ENCODE measurements at places on chromosomes 16 and 17. TPM values are rescaled to one million over a fixed set of nuclear protein-coding genes. Genes with fewer than 3 reads are reported as not detected.

DNA sequence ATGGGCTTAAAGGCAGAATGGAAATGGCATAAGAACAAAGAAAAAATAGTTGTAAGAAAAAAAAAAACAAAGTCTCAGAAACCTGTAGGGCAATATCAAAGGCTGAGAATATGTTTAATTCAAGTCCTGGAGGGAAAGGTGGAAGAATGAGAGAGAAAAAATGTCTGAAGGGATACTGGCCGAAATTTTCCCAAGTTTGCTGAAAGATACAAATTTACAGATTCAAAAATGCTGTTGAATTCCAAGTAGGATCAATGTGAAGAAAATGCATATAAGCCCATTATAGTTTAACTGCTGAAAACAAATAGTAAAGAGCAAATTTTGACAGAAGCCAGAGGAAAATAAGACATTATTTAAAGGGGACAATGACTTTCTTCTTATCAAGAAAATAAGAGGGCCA lies 6.6 kb upstream of the USP22 start:
- H3K4me1 ChIP-seq, result no peaks in the 10 kb centered on the region
- no peaks in the 10 kb centered on the region for H3K36me3 ChIP-seq
- H3K4me3 ChIP-seq, result no peak overlapping the region

- no peak overlapping the region for H3K4me3 ChIP-seq
- H3K27me3 ChIP-seq, result no peaks in the 10 kb centered on the region
- DNase-seq, result no peak
Observed at GRCh38 chr17:61392679-61393078, 7.0 kb upstream of the TBX2 start.

- peak overlapping the region; percentile 91 for H3K4me3 ChIP-seq
- DNase-seq, result no peak
- peaks cover 29% of the 10 kb centered on the region for H3K36me3 ChIP-seq
- no peaks in the 10 kb centered on the region for H3K27me3 ChIP-seq
- H3K4me1 ChIP-seq, result peaks cover 15% of the 10 kb centered on the region
Observed at GRCh38 chr16:1308036-1308976, 1.1 kb upstream of the UBE2I start.

The ENPP7 gene
- not detected for total RNA-seq

The KIF19 gene
- total RNA-seq, result not detected
